ENCODE measurements at places on chromosomes 2 and 18. TPM values are rescaled to one million over a fixed set of nuclear protein-coding genes. Genes with fewer than 3 reads are reported as not detected.

The TUBA3D gene
- total RNA-seq, result not detected

The STARD6 gene
- not detected for total RNA-seq

The VWA3B gene
- not detected for total RNA-seq

The SP5 gene
- total RNA-seq, result not detected

The TCF4 gene
- total RNA-seq, result 87.6 TPM

The AUP1 gene
- total RNA-seq, result 86.2 TPM

The IL1RN gene
- total RNA-seq, result 0.46 TPM

The ALPP gene
- total RNA-seq, result not detected

The TMEM37 gene
- not detected for total RNA-seq

The GCC2 gene
- total RNA-seq, result 27.6 TPM

The ARL5A gene
- 82.5 TPM for total RNA-seq

The MYO7B gene
- 0.77 TPM for total RNA-seq

The CFAP53 gene
- not detected for total RNA-seq

The UPP2 gene
- total RNA-seq, result 0.35 TPM

All from gastroesophageal sphincter (tissue), 4 donors.